ENCODE measurements at places on chromosomes 3 and 15.

DNA sequence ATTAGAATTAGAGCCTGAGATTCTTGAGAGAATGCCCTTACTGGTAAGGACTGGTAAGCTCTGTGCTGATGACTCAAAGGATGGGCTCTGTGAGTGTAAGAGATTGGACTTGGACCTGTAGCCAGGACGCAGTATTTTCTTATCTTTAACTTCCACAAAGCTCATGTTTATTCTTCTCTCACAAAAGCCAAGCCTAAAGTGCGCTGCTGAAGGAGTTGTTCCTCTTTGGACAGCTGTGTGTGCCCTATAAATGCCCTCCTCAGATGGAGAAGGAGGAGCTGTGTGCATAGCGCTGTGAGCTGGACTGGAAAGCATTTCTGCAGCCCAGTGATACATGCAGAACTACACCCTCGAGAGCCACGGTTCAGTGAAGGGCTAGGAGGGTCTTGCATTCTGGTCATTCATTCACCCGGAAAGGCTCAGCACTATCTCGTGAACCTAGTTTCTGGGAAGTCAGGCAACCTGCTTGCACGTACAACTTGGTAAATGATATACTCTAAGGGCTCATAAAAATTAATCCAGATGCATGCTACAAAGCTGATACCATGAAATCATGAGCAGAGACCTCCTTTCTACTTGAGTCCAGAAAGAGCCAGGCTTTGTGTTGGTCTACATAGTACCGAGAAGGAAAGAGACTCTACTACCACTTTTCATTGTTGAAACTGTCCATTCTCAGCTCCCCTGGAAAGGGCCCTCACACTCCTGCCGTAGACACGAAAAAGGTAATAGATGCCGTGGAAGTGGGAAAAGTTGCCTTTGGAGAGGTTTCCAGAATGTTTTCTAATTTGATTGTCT is 103.0 kb upstream of the TBL1XR1 start:
- no peak for DNase-seq

- DNase-seq, result no peak
These were observed 73.0 kb downstream of the EEFSEC start for GRCh38 chr3:128226186-128226725.

DNA sequence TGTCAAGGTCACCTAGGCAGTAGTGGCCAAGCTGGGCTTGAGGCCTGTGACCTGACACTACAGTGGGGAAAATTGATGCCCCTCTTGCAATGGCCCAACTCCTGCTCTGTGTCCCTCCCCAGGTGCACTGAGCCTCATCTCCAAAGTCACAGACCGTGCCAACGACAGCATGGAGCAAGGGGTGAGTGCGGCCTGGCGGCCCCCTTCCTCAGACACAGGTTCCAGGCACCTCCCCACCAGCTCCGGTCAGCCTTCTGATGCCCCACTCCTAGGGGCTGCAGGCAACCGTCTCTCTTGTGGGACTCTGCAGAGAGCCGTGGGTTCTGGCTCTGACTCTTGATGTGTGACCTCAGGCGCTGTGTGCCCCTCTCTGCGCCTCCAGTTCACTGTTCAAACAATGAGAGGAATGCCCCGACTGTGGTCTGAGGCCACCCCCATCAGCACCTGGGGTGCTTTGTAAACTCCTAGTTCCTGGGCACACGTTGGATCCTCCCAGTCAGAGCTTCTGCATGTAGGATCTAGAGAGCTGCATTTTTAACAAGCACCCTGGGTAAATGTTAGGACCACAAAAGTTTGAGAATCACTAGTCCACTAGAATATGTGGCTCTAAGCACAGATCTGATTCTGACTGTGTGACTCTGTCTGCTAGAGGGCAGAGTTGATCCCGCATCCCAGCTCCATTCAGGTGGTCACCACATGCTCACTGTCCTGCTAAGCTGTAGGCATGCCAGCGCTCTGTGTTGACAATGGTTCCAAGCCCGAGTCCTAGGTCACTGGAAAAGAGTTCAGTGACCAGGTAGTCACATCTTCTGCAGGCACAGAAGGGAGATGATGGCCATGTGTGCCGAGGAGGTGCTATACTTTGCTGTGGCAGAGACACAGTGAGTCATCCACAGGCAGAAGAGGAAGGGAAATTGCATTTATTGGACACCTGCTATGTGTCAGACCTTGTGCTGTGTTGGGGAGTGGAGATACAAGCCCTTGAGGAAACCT is 46.2 kb upstream of the NR2C2 start:
- DNase-seq, result no peak

DNA sequence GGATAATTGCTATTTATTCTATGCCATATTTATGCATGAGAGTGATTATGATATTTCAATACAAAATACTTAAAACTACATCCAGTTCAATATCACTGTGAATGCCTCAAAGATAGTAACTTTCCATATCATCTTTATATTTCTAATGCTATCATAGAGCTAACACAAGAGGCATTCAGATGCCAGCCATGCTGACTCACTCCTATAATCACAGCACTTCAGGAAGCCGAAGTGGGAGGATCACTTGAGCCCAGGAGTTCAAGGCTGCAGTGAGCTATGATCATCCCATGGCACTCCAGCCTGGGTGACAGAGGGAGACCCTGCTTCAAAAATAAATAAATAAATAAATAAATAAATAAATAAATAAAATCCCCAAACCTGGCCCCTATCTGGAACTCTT is 498.7 kb downstream of the EPHA3 start:
- no peak for DNase-seq

DNA sequence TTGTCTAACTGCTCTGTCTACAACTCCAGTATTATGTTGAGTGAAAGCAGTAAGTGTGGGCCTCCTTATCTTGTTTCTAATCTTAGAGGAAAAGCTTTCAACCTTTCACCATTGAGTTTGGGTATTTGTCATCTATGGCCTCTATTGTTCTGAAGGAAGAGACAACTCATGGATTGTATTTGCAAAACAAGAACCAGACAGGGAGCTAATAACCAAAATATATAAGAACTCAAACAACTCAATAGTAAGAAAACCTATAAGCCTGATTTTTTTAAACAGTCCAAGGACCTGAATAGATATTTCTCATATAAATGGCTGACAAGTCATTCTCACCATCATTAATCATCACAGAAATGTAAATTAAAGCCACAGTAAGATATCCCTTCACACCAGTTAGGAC is 113.0 kb downstream of the TAFA4 start:
- no peak for DNase-seq

GRCh38 chr3:72282918-72283317 is 498.0 kb upstream of the PROK2 start:
- no peak for DNase-seq
